Thymus (tissue), 14 donors: ENCODE measurements at places on chromosomes 5 and 9. TPM values are rescaled to one million over a fixed set of nuclear protein-coding genes. Genes with fewer than 3 reads are reported as not detected.

DNA sequence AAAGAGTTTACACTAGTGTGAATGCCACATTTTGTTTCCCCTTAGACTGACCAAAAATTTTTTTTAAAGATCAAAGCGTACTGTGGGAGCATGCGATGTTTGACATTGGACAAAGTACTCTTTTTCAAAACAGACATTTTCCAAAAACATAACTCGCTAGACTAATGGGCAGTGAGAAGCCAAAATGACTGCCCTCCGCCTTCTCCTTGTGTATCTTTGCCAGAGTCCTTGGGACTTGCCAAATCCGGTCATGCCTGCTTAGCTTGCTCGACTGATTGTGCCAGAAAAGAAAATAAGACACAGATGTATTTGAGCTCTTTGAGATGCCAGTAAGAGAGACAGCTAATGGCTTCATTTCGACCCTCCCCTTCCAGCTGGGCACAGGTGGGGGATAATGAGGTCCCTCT, 157.5 kb downstream of the MAPKAP1 start:
- no peak for DNase-seq

DNA sequence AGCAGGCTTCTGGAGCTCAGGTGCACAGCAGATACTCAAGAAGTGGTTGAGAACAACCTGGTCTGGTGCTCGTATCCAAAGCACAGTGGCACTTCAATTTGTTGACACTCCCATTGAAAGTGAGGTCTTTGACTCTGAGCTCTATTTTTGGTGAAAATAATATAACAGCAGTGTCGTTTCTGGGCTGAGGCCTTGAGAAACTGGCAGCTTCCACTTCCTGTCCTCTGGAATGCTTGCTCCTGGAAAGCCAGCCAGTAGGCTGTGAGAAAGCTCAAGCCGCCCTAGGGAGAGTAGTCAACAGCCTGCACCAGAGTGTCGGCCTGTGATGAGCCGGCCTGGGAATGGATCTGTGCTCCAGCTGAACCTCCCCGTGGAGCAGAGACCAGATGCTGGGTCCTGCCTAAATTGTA, 6.8 kb upstream of the SUSD3 start:
- DNase-seq = no peak

DNA sequence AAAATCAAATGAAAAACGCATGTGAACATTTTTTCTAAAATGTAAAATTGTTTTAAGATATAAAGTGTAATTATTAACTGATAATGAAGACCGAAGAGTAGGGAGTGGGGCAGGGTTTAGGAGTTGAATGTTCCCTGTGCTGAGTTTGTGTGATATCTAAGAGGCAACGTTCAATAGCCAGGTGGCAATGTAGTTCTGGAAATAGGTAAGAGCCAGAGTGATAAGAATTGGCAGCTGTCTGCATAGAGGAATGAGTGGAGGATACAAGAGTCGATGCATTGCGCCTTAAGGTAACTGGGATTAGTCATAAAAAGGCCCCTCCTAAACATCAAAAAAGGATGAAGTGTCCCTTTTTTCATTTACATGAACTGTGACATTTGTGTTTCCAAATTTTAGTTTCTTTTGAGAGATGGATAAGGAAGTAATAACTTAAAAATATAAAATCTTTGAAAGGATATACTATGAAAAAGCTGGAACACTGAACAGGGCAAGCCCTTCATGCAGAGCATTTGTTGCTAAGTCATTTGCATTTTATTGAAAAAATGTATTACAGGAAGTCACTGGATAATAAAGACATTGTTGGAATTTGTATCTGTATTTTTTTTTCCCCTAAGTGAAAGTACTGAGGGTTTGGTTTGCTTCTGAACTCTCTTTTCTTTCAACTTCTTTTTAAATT, 659.3 kb downstream of the ACTL7B start:
- DNase-seq = no peak

DNA sequence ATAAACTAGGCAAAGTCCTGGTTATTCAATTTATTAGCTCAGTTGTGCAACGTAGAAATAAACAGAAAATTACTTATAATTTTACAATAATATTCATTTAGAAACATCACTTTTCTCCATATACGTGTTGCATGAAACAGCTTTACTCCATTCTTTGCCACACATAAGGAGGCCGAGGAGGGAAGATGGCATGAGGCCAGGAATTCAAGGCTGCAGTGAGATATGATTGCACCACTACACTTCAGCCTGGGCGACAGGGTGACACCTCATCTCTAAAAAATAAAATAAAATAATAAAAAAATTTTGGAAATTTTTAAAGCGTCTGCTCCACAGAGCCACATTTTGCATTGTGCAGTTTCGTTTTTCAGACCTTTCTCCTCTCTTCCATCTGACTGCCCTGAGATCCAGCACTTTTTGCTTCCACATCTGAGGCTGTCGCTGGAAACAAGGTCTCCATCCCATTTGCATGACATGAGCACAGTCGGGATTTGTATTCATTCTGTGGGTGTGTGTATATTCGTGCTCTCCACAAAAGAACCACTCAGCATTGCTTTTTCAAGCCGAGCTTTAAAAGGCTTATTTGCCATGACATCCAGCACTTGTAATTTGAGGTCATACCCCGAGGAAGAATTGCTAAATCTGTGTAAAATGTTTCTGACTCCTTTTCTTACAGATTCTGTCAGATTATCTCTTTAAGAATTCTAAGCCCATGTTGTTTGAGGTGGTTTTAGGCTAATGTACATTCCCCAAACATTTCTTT, 98.6 kb upstream of the MSX2 start:
- DNase-seq = no peak

- no peak for DNase-seq
These were observed 57.6 kb downstream of the JAK2 start for GRCh38 chr9:5042661-5043178.

DNA sequence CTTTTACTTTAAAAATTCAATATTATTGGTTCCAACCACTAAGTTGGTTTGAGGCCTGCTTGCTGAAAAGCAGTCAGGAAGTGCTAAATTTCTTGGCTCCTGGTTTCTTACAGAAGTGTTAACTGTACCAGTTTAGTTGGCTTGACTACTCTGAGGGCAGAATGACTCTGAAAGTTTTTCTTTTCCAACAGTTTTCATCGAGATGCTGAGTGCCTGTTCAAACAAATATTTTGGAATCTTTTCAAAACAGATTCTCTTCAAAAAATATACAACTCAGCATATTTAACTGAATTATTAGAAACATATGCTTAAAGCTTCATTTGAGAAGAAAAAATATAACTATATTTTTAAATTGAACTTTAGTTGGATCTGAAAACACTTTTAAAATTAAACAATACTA, 37.0 kb downstream of the SLC38A9 start:
- no peak for DNase-seq

DNA sequence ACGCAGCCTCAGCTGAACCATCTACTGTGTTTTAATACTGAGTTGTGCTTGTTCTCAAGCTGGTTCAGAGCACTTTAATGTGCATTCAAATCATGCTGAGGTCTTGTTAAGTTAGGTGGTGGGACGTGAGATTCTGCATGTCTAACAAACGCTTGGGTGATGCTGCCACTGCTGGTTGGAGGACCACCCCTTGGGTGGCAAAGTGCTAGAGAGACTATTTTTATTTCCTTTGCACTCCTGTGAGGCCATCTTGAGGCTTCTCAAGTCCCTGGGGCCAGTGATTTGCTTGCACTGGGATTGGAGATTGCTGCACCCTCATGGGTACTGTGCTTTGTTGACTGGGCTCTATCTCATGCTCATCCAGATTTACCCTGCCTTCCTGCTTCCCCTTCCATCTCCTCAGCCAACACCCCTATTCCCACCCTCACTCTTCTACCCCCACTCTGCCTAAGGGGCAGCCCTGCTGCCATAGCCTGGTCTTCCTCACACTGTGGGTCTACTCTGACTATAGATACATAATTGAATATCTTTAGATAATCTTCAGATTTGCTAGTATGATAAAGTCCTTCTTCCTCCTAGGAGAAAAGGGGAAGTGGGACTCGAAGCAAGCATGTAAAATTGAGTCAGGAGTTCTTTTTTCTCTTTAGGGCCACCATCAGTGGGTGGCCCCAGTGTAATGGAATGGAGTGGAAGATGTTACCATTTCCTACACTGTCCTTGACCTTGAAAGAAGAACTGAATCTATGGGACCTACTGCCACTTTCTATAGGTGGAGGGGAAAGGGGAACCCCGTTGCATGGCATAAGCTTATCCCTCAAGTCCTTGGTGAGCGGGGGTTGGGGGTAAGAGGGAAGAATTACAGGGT, 45.1 kb upstream of the SUB1 start:
- DNase-seq = no peak

- DNase-seq = no peak
These were observed at the start of gene DMRT2 for GRCh38 chr9:1050125-1050895. TSS of gene DMRT2 (plus strand) at chr9:1050357. CDS start at chr9:1051614, 1,257 bp downstream.

GRCh38 chr5:53019320-53019719, 30.2 kb downstream of the ITGA2 start:
- DNase-seq = no peak

DNA sequence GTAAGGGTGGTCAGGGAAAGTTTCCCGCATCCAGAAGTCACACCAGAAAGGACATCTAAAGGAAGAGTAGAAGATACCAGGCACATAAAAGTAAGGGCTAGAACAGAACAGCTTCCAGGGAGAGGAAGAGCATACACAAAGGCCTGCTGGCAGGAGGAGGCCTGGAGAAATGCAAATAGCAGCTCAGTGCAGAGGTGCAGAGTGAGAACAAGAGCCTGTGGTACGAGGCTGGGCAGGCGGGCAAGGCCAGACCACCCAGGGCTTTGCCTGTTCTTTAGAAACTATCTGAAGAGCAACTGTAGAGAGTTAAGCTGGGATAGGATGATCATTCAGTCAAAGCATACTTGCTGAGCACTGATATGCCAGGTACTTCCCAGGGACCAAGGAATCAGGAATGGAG, 115.3 kb downstream of the DROSHA start:
- no peak for DNase-seq

DNA sequence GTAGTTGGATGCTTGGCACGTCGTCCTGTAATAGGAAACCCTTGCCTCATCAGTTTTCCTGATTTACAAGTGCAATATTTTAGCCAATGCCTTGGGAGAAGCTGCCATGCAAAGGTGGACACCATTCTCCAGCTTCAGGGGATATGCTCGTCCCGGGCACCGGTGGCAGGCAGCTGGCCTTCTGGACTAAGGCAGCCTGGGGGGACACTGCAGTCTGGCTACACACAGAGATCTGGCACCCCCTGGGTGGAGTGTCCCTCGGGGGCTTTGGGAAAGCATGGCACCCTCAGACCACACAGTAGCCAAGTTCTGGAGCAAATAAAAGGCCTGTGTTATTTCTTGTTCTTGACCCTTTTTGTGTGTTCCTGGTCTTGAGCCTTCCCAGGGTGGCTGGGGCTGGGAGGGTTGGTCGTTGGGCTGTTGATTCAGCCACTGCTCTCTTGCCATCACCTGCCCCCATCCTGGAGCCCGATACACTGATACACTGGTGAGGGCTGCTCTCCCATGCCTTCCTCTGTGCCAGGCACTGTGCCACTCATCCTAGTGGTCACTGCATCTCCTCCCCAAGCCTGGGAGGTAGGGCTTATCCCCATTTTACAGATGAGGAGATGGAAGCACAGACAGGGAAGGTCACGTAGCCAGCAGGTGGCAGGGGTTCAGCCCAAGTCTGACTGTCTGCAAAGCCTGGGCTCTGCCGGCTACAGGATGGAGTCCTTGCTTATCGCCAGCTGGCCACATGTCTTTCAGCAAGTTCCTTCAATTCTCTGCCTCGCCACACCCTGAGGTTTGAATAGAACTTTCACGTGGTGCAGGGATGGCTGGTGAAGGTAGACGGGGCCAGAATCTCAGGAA, 134.1 kb downstream of the RGS3 start:
- no peak for DNase-seq

DNA sequence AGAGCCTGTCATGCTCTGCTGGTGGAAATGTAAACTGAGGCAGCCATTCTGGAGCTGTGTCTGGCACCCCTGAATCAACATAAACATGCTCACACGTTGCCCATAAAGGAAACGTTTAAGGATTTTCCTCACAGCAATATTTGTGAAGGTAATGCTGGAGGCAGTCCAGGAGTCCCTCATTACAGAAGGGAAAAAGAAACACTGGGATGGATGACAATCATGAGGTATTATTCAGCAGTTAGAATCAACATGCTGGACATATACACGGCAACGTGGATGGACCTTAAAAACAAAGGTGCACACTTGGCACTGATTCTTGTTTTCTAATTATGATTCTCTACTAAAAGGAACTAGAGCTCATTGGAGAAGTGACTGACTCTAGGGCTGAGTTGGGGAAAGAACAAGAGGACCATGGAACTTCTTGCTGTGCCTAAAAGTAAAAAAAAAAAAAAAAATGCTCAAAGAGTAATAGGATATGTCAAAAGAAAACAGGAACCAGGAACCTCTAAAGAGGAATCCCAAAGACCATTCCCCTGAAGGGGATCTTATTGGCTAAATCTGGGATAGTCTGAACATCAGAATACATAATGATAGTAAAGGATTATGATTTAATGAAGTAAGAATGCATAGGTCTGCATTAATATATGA, 18.6 kb downstream of the B4GALT1 start:
- no peak for DNase-seq

GRCh38 chr5:149172261-149172660, 31.0 kb downstream of the ABLIM3 start:
- DNase-seq = no peak

GRCh38 chr9:117725426-117725887, 21.3 kb downstream of the TLR4 start:
- no peak for DNase-seq

- no peak for DNase-seq
These were observed 292.8 kb upstream of the KLF4 start for GRCh38 chr9:107782381-107782780.

Gene NKD2
- total RNA-seq = 5.1 TPM

Gene CFAP77
- total RNA-seq = 0.05 TPM

Gene TMEM215
- total RNA-seq = not detected

Gene DNAJB5
- total RNA-seq = 4.1 TPM

Gene LPAR1
- total RNA-seq = 8.4 TPM

Gene PKD2L2
- not detected for total RNA-seq
